Pancreas (tissue), 10 donors: ENCODE measurements at places on chromosomes 4 and X. TPM values are rescaled to one million over a fixed set of nuclear protein-coding genes. Genes with fewer than 3 reads are reported as not detected.

GRCh38 chrX:14941301-14941700 lies 68.1 kb downstream of the MOSPD2 start:
- DNase-seq, result no peak

DNA sequence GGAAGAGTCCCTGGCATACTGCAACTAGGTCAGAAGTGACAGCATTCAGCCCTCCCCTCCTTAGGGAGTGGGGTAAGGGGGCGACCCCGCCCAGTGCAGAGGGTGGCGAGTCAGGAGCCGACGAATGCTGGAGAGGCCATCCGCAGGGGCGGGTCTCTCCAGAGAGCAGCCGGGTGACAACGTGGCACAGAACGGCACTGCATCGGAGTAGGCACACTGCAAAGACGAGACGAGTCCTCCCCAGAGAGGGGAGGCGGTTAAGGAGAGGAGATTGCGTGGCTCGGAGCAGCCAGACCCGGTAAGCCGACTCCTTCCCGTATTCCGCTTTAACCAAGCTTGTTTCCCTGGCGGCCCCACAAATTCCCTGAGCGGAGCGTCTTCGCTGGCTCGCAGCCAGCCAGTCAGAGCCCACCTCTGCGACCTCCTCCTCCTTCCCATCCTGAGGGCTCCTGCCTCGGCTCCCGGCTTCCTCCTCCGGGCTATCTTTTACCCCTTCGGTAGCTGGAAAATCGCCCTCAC lies 54.9 kb downstream of the LINC00632 start:
- DNase-seq, result peak; percentile 62

DNA sequence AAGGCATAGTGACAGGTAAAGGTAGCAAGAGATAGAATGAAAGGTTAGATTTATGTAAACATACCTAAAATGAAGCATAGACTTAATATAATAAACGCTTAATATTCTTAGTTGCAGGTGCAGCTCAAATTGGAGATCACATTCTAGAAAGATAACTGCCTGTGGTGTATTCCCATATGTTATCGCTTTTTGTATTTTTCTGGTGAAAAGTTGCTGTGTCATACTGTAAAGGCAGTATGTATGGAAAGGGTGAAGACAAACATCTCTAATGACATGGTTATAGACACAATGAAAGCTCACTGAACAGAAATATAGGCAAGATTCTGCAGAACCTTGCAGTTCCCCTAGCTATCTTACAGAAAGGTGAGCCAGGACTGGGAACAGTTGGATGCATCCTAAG lies 240.3 kb downstream of the DCLK2 start:
- no peak for DNase-seq

DNA sequence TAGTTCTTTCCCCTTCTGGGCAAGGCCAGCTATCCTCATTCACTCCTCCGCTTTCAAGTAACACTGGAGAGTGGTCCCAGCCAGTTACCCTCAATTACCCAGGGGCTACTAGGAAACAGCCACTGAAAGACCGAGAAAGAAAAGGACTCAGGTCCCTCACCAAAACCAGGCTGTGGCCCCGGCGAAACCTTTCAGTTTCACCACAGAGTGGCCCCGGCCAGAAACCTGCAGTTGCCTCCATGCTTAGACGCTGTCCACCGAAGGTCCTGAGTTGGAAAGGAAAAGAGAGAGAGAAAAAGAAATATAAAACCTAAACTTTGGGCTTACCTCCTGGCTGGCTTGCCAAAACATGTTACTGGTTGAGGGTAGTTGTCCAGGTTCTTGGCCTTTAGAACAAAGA lies 5.0 kb upstream of the AREG start:
- no peak for DNase-seq

DNA sequence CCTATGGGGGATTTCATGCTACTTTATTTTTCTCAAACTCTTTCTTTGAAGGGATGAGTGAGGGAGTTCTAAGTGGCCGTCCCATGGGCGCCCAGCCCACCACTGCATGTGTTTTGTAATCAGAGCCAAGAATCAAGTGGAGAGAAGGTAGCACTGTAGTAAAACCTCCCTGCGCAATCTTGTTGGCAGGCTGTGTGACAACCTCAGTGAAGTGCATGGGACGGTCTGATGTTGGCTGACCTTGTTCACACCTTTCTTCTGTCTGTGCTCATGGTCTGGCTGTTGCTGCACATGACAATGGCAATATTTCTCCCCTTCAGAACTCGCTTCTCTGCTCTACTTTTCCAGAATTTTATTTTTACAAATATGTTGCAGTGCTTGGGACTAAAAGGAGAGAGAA lies 71.2 kb upstream of the SHISA3 start:
- DNase-seq, result no peak

DNA sequence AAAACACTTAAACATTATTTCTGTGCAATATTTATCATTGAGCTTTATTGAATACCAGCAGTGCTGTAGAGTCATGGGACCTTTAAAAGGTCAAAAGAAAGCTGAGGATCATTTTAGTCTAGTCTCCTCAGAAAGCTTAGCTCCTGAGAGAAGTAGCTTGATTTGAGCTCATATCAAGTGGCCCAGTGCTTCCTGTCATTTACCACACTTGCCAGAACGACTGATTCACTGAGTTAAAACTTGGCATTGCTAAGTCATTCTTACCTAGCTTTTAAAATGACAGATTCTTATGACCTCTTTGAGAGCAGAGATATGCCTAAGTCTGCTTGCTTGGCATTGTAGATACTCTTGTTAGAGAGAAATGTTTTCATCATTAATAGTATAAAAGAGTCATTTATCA lies 15.2 kb downstream of the SEPTIN11 start:
- DNase-seq, result no peak

DNA sequence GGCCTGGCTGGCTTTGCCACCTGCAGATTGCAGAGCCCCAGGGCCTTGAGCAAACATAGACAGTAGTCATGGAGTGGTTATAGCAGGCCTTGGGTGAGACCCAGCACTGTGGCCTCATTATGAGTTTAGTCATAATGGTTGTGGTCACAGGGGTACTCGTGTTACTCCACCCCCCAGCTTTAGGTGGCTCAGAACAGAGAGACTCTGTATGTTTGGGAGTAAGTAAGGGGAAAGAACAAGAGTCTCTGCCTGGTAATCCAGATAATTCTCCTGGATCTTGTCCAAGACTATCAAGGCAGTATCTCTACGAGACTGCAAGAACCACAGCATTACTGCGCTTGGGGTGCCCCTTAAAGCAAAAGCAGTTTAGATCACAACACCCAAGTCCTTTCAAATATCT lies 62.3 kb upstream of the SCRG1 start:
- no peak for DNase-seq

DNA sequence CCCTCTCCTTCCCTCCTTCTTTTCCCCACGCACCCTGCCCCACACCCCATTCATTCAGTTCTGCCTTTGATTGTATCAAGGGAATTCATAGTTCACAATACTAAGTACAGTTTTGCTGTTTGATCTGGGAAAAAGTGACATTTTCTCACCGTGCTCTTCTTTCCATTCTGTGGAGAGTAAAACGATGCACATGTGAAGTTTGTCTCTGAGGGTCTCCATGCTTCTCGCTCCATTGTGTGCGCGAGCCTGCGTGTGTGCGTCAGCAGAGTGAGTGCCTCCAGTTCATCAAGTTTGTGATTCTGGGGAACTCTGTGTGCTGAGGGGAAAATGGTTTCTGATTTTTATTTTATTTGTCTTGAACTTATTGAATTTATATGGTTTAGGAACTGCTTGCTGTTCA lies 1.9 kb downstream of the STK26 start:
- no peak for DNase-seq

GRCh38 chr4:121873604-121874003 lies 3.3 kb upstream of the BBS7 start:
- no peak for DNase-seq

DNA sequence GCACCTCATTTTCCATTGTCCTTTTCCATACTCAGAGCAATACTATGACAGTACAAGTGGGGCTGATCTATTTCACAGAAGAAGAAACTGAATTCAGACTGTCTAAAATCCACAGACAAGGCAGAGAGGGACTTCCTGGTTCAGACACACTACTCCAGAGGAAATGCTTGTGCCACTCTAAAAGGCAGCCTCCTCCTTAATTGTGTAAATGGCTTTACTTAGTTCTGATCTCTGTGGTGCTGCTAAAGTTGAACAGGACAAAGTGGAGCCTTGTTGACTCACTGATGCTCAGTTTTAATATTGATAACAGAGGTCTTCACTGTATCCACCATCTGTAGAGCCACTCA lies 122.4 kb downstream of the KIT start:
- no peak for DNase-seq

DNA sequence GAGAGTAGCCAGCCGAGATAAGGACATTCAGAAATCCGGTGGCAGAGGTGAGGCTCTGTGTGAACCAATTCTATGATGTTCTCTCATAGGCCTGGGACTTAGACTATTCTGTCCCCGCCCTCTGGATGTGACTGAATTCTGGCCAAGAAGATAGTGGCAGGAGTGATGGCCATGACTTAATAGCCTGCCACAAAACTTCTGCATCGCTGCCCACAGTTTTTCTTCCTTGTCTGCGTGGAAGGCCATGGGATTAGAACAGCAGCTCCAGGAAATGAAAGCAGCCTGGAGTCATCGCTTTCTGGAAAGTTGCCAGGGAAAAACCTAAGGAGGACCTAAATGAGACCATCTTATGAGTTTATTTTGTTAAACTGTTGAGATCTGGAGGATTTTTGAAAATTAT lies 134.7 kb downstream of the F11 start:
- DNase-seq, result no peak

DNA sequence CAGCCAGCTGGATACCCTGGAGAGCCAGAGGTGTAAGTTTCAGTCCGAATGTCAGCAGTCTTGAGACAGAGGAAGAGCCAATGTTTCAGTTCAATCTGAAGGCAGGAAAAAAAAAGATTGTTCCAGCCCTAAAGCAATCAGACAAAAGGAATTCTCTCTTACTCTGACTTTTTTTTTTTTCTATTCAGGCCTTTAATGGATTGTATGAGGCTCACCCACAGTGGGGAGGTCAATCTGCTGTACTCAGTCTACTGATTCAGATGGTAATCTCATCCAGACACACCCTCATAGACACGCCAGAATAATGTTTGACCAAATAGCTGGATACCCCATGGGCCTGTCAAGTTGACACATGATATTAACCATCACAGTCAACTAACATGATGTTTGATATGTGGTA lies 51.9 kb downstream of the TEX13A start:
- DNase-seq, result no peak

DNA sequence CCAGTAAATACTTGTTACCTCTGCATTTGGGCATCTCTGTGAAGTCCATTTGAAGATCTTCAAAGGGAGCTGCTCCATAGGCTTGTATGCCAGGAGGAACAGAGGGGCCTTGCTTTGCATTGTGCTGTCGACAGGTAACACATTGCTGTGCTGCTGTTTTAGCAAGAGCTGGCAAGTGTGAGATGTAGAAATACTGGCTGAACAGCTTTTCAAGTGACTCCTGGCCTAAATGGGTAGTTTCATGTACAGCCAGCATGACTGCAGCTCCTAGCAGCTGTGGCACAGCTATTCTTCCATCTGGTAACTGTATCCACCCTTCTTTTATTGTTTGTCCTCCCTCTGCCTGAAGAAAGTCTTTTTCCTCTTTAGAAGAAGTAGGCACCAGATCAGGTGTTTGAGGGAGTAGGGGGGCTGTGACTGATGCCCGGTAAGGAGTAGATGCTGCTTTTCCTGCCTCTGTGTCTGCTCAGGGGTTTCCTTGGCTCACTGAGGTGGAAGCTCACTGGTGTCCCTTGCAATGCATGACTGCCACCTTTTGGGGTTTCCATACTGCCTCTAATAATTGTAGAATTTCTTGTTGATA lies 965.3 kb downstream of the CCSER1 start:
- no peak for DNase-seq

DNA sequence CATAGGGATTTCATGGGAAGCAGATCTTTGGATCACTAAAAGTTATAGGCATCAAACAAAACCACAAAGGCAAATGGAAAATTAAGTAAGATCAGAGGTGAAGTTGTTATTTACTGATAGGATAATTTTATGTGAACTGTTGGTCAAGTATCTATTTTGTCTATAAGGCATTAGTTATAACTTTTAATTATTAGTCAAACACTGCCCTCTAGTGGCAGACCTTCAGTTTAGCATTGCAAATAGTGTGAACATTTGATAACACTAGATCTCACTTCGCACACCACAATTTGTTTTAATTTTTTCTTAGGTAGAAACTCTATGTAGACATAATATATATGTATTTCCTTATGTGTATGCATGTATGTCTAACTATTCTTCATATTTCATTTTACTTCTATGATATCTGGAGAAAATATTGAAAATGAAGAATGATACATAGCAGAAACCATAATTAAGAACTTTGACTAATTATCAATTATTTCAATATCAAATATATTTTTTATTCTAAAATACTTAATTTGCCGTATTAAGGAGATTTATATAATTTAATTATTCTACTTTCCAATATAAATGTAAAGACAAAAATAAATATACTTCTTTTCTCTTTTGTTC lies 214.5 kb upstream of the TACR3 start:
- DNase-seq, result no peak

GRCh38 chrX:107630031-107630689 lies 1.9 kb downstream of the PRPS1 start:
- DNase-seq, result no peak

The BEX1 gene
- 13.5 TPM for total RNA-seq

The PRRG1 gene
- total RNA-seq, result 2.9 TPM

The PHOX2B gene
- total RNA-seq, result not detected

The AR gene
- 2.9 TPM for total RNA-seq

The ANKRD50 gene
- total RNA-seq, result 4.0 TPM

The MAEA gene
- 33.0 TPM for total RNA-seq
